ENCODE measurements at places on chromosomes 1 and 21.

DNA sequence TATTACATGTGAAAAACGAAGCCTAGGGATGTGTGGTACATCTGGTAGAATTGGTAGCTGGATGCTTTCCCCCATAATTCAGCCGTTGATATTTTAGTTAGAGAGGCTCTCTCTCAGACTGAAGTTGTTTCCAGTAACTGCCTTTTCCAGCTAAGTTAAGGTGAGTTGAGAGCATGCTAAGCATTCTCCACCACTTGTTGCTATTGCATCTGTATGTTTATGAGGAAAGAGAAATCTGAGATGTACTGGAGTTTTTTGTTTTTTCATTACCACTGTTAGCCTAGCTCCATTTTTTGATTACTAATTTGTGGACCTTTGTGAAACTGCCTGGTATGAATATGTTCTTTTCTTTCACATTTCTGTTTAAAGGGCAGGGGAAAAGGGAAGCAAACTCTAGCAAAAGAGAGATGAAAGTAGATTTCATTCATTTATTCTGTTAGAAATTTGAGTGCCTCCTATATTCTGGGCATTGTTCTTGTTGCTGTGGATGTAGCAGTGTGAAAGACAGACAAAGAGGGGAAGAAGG is 189.9 kb upstream of the CACYBP start:
- no peak for DNase-seq

DNA sequence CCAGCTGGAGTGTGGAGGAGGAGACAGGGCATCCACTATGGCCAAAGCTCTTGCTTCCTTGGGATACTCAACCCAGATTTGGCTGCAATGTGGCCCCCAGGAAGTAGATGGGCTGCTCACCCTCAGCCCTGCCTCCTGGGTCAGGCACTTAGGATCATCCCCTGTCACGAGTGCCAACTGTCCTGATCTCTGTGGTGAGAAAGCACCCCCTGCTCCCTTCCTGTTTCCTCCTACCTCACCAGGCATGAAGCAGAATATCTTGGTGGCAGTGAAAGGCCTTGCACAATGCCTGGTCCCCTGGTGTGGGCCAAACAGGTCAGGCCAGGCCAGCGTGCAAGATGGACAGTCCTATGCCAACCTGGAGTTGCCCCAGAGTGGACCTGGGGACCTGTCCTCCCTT is 211.7 kb downstream of the GRIK3 start:
- no peak for DNase-seq

DNA sequence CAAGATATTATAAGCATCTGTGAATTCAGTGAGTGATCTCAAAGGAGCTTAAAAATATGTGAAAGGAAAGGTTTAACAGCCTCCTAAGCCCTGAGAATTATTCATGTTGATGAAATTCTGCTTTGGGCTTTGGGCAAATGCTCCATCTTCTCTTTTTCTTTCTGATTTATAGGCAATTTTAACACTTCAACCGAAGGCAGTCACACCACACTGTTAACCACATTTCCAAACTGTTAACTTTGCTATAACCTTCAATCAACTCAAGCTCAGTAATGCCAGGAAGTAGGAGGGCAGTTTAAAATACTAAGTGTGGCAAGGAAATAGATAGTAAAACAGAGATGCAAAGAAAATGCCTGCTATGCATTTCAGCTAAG is 54.4 kb upstream of the NEK7 start:
- DNase-seq, result no peak

- DNase-seq, result no peak
These were observed 243.2 kb downstream of the NCAM2 start for GRCh38 chr21:21241391-21241790.

- DNase-seq, result no peak
These were observed 14.9 kb downstream of the AK2 start for GRCh38 chr1:33021567-33022431.

DNA sequence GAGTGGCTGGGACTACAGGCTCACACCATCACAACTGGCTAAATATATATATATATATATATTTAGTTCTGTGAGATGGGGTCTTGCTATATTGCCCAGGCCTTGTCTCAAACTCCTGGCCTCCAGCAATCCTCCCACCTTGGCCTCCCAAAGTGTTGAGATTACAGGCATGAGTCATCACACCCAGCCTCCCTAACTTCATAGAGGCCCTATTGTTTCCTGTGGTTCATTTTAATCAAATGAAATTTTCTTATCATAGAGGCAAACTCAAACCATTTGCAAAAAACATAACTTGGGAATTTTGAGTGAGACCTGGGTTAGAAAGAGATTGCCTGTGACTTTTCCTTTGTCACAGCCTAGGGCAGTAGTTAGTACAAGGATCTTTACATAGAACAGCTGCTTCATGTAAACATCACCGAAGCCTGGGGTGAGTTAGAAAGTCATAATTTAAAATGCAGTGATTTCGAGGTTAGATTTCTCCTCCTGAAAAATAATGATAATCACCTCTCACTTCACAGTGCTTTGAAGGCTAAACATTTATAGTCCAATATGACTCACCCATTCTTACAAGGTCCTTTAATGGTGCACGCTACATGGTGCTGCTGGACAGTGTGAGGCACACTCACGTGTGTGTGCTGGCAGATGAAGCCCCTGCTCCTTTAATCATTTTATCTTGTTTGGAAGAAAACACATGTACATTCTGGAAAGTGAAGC is 188.9 kb downstream of the RHOU start:
- DNase-seq, result no peak

DNA sequence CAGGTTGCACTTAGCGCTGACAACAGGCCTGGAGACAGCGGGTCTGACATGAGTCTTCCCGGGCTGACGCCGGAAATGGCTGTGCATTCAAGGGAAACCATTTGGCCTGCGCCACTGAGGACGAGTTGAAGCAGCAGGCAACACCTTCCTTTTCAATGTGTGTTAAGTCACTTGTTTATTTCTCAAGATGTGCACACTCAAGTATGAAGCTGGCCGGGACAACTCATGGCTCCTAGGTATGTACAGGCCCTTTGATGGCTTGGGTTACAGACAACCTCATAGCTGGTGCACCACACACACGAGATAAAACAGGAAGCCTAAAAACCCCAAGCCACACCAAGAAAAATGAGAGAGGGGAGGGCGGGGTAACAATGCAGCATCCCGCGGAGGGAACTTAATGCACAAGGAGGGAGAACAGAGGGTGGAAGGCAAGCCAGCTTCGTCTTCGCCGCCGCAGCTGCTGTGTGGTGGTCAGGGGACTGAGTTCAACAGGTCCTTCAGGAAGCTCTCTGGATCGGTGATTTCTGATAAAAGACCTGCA is 118.0 kb upstream of the IFFO2 start:
- DNase-seq, result no peak

- no peak for DNase-seq
These were observed 12.2 kb downstream of the CITED4 start for GRCh38 chr1:40849801-40850592.

- DNase-seq, result no peak
These were observed 8.2 kb upstream of the GRIK3 start for GRCh38 chr1:37042506-37042905.

GRCh38 chr1:15703562-15703961 is 19.4 kb downstream of the PLEKHM2 start:
- DNase-seq, result no peak

DNA sequence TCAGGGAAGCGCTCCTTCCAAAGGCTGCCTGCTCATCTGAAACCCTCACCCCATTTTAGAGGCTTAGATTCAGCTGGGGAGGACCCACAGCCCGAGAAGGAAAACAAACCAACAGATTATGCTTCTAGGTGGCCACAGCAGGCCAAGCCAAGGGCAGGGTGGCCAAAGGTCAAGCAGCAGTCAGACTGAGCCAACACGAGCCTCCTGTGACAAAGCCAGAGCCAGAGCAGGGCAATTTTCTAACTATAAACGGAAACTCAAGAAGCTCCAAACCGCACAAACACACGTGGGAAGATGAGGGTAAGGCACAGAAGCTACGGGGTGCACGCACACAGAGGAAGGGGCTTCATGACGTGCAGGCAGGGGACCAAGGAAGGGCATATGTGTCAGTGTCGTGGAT is 64.1 kb downstream of the PLEKHA6 start:
- no peak for DNase-seq

DNA sequence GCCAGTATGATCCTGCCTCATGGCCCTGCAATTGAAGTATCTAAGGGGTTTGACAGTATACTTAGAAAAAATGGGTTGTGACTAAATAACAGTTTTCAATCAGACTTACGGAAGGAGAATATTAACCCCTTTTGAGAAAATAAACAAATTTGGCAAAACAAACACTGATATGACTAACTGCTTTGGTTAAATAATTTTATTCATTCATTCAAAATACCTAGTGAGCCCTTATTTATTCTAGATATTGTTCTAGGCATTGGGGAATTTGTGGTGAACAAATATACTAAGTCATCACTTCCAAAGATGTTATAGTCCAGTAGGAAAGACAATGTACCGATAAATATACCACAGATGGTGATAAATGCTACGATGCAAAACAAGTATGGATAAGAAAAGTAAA is 358.7 kb downstream of the TGFB2 start:
- no peak for DNase-seq

DNA sequence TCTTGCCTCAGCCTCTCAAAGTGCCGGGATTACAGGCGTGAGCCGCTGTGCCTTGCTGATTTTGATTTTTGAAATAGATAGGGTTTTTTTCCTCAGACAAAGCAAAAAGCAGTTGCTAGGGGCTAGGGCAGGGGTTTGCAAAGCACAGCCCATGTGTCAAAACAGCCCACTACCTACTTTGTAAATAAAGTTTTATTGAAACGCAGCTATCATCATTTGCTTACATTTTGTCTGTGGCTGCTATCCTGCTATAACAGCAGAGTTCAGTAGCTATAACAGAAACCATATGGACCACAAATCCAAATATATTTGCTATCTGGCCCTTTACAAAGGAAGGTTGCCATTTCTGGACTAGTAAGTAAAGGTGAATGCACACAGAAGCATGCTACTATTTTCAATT is 44.8 kb downstream of the NUF2 start:
- DNase-seq, result no peak

- no peak for DNase-seq
These were observed 39.2 kb downstream of the DISP3 start for GRCh38 chr1:11518016-11518701.

GRCh38 chr1:153697191-153698019 is 18.9 kb downstream of the NPR1 start:
- no peak for DNase-seq

GRCh38 chr1:219792337-219793021 is 135.9 kb downstream of the SLC30A10 start:
- DNase-seq, result no peak

- no peak for DNase-seq
These were observed 19.7 kb downstream of the SLX9 start for GRCh38 chr21:44959376-44960091.

- DNase-seq, result no peak
These were observed 54.6 kb upstream of the ACTRT2 start for GRCh38 chr1:2966449-2967328.

DNA sequence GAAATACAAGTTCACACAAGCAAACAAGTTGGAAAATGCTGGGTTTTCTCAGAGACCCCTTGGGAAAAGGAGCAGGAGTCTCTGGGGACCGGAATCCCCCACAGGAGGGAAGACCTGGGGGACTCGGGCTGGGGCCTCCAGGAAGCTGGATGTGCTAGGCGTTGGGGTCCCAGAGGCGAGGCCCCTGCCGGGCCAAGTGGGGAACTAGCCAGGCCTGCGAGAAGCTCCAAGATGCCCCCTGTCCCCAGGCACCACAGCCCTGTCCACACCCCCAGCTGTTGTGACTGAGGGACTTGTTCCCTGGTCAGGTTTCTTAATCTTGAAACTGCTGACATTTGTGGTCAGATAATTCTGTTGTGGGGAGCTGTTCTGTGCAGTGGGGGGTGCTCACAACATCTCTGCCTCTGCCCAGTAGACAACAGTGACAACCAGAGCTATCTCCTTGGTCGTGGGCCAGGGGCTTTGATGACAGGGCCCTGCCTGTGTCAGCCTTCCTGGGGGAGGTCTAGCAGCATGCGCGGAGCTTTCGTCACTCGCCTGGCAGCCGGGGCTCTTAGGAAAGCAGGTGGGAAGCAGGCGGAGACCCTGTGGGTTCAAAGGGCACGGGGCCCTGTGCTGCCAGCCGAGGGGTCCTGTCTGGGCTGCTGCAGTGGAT is 126.4 kb upstream of the ARHGEF16 start:
- no peak for DNase-seq

DNA sequence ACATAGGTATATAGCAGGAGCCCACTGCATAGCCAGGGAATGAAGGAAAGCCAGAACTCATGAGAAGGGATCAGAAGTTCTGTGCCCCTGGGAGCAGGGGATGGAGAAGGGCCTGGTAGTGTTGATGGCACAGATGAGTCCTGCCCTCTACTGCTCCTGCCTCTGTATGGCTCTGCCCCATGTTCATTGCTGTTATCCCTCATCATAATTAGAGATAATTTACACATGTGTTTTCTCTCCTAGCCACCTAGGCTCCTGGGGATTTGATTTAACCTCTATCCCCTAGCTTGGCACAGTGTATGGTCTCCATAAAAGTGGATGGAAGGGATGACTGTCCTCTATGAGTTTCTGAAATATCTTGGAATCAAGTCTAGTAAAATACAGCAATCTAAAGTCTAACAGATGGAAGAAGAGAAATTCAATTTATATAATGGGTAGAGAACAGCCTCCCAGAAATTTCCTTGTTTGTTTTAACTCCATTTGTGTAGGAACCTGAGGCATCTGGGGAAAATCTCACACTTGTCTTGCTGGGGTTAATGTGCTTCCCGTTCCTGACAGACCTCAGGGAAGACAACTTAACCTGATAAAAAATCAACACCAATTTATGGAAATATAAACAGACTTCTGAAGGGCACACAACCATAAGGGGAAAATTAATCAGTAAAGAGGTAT is 393.8 kb downstream of the HHAT start:
- no peak for DNase-seq

- no peak for DNase-seq
These were observed 109.8 kb upstream of the HNRNPU start for GRCh38 chr1:244974106-244974505.

DNA sequence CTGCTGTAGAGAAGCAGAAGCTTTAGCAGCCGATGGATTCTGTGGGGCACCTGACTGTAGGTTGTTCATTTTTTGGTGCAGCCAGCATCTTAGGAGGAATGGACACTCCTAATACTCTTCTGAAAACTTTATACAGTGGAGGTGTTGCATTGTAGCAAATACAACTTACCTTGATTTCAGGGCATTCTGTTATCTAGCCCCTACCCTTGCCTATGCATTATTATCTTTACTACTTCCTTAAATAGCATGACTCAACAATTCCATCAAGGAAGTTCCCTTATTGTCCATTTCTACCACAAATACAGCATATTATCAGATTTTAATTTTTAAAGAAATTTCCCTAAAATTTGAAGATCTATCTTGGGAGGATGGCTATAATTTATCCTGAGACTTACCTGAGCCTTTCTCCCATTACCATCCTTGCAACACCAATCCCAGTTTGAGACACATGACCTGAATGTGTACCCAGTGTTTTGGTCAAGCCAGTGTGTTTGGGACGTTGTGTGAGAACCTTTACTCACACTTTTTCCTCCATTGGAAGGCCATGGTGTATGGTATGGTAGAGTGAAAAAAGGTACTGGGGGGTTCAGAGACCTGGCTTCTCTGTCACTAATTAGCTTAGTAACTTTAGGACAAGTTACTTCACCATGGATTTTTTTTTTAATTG is 9.2 kb downstream of the POU2F1 start:
- DNase-seq, result no peak
